ENCODE measurements at places on chromosomes 2 and 18.

DNA sequence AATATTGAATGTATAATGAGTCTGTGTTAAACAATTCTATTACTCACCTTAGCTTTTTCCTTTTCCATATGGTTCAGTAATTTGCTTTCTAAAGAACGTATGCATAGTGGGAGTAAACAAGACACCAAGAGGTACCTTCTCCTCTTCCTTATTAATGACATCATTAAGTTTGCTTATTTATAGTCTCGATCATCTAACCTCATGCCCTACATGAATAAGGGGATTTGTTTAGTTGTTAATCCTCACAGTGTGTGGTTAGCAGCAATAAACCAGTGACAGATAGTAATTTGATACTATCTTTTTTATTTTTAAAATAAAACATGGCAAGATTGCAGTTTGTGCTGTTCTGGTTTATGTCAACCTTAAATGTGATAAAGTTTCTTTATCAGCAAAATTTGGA lies 69.7 kb downstream of the COBLL1 start:
- DNase-seq, result no peak

- no peak for DNase-seq
Observed at GRCh38 chr2:70729647-70730046, 38.4 kb downstream of the ADD2 start.

DNA sequence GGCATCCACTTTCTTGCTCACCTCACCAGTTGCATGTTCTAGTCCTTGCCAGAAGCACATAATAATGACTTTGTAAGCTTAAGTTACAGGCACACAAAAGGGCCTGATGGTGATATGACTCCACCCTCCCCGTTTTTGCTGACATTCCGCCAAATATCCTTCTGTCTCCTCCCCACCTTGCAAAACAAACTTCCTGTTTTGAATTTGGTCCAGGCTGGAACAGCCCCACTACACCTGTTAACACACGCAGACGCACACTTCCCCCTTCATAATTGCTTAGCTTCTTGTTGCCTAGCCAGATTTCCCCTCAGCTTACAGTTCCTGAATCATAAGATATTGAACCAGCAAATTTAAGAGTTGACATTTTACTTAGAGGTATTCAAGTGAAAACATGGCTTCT lies at the start of gene MGAT5:
Gene MGAT5, plus strand, starts transcription at position 269 of the 400 bp plus-strand sequence. CDS start 332 bp downstream, outside the sequence.
- DNase-seq, result no peak

DNA sequence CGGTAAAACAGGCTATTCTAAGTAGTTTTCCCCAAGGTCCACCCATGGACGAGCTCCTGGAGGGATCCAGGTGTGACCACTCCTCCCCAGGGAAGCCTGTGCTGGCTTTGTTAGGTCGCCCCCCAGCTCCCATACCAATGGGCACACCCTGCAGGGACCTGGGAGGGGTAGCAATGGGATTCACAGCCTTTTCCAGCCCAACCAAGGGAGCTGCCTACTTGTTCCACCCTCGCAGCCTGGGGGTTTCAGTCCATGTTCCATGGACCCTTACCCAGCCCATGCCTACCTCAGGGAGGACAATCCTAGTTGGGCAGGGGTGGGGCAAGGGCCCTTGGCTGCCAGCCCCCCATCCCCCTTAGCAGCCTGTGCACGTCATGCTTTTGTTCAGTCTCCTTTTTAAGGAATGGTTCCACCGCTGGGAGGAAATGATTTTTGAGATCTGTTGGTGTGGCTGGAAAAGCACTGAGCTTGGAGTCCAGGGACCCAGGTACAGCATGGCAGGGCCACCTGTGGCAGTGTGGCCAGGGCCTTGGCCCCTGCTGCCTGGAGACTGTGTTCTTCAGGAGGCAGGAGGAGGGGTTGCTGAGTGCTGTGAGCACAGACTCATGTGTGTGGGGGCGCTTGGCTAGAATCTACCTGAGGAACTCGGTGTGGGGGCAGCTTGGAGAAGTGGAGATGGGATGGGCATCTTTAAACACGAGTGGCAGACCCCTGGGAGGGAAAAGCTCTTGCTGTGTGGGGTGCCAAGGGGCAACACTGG lies 166.8 kb downstream of the TWIST2 start:
- no peak for DNase-seq

DNA sequence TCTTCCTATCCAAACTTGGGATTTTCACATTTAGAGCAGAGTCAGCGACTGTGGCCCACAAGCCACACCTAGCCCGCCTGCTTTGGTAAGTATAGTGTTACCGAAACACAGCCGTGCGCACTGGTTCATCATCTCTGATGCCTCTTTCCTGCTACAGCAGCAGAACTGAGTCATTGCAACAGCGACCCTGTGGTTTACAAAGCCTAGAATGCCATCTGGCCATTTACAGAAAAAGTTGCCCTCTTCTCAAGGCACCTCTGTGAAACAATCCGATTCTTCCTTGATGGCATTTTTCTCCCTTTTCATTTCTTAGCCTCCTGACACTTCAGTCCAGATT lies 10.7 kb upstream of the IAH1 start:
- no peak for DNase-seq

DNA sequence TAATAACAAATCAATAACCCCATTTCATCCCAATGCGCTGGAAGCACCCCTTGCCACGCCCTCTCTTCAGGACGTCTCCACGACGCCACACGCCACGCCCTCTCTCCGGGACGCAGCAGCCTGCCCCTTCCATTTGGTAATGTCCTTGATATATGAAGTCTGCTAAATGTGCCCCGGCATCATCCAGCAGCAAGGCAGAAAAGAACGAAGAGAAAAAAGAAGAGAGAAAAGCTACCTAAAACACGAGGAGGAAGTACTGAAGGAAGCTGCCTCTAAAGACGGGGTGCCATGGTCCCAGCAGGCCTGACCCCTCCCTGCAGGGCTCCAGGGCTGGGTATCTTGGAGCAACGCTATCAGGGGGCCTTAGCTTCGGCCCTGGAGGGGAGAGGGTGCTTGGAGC lies 41.8 kb downstream of the CNGA3 start:
- DNase-seq, result no peak

GRCh38 chr2:96924775-96925747 lies 55.2 kb upstream of the SEMA4C start:
- DNase-seq, result no peak

All from stimulated activated CD8-positive, alpha-beta memory T cell treated with anti-CD3 and anti-CD28 coated beads, Interleukin-15, amount 100 ng/mL, for 4 hours (primary cell).